Smooth muscle cell of the brain vasculature (primary cell): ENCODE measurements at places on chromosomes 3 and 15.

- no peak for DNase-seq
Measured at GRCh38 chr3:10417847-10418246, 87.5 kb downstream of the ATP2B2 start.

- DNase-seq, result no peak
Measured at GRCh38 chr15:91857772-91858171, 4.3 kb downstream of the SLCO3A1 start.

DNA sequence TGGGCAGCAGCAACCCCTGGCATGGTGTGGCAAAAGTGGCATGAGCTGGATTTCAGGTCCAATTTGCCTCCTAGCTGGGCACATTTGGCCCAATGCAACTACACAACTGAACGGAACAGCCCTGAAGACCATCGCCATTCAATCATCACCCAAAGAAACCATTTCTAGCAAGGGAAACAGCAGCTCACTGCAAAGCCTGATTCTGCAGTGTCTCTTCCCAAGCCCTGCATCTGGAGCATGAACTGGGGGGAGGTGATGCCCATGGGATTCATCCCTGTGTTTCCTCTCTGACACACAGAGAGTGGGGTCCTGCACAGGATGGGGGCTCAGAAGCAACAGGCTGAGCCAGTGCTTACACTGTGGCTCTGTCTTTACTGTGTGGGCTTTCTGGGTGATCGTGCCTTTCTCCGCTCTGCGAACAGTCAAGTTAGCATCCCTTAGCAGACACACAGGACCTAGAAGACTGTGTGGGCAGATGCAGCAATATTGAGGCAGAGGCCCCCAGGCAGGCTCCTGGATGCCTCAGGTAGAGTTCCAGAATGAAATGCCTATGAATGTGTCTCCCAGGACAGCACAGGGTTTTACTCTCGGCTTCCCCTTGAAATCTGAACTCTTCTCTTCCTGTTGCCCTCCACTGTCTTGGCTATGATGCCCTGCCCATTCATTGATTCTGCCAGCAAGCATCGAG lies 91.1 kb upstream of the ALDH1A3 start:
- no peak for DNase-seq

GRCh38 chr3:152719264-152719663 lies 115.7 kb upstream of the P2RY1 start:
- no peak for DNase-seq

GRCh38 chr15:79193103-79193502 lies 89.4 kb upstream of the ANKRD34C start:
- no peak for DNase-seq

DNA sequence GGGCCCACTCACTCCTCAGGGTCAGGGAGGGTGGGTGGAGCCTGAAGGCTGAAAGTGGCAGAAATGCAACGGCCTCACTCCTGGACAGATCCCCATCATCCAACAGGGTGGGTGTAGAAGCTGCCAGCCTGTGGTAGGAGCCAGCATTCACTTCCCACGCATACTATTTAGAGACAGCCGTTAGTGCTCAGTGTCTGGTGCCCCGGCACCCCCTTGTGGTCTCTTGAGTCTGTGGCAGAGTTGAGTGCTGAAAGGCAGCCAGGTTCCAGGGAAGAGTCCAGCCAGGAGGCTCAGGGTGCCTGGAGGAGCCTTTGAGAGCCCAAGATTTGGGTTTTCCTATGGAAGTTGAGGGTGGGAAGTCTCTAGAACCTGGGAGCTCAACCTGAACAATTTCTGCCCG lies 2.1 kb upstream of the GNAT1 start:
- no peak for DNase-seq

DNA sequence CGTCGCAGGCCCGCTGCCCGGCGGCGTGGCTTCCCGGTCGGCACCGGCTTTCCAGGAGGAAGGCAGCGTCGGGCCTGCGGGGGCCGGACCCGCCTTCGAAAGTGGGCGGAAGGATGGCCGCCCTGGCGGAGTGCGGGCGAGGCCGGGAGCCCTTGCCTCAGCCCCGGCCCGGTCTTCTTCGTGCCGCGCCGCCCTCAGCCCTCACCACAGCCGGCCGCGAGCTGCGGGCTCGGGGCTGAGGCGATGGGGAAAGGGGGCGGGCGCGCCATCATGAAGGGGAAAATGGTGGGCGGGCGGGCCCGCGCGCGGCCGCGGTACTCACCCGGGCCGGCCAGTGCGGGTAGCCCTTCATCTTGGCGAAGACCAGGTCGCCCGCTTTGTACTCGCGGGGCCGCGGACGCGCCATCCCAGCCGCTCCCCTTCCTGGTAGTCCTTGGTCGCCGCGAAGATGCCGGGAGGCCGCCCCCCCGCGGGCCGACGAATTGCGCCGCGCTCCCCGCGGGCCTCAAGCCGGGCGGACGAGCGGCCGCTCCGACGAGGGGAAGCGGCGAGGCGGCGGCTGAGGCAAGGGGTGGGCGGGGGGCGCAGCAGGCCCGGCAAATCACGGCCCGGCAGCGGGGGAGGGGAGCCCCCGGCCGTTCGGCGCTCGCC lies 489 bp downstream of the HDGFL3 start:
- DNase-seq, result no peak

- no peak for DNase-seq
Measured at GRCh38 chr15:59996298-59997041, 7.6 kb upstream of the FOXB1 start.

GRCh38 chr15:78004222-78004727 lies 73.2 kb downstream of the TBC1D2B start:
- no peak for DNase-seq

- DNase-seq, result no peak
Measured at GRCh38 chr15:71502077-71502432, 308.3 kb upstream of the NR2E3 start.

DNA sequence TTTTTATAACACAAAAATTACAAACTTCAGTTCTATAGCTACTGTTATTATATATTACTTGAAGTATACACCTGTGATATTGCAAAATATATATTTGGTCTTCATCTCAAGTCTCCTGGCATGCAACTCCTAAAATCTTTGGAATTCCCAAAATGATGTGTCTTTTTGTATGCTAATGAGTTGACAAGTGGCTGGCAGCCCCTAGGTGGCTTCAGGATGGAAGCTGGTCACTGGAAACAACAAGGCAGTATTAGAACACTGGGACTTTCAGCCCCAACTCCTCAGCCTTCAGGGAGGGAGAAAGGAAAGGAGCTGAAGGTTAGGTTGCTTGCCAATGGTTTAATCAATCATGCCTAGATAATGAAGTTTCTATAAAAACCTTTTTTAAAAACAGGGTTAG lies 112.0 kb downstream of the SCAPER start:
- DNase-seq, result no peak

- DNase-seq, result no peak
Measured at GRCh38 chr3:161264852-161265251, 43.7 kb downstream of the NMD3 start.

DNA sequence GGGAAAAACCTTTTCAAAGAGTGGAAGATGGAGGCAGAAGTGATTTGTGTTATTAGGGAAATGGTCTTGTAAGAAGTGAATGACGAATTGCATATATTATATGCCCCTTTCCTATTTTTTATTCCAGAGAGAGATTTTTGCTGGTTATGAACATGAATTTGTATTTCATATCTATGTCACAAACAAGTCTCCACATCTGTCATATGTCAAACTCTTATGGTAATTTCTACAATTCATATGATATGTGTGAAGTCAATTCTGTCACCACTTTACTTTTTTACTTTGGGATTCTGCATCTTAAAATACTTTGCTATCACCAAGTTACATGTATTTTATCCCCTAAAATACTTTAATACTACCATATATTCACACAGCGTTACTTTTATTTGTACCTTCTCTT lies 594.2 kb upstream of the ARPP21 start:
- DNase-seq, result no peak

- DNase-seq, result no peak
Measured at GRCh38 chr3:69659180-69659910, 79.9 kb upstream of the MITF start.

DNA sequence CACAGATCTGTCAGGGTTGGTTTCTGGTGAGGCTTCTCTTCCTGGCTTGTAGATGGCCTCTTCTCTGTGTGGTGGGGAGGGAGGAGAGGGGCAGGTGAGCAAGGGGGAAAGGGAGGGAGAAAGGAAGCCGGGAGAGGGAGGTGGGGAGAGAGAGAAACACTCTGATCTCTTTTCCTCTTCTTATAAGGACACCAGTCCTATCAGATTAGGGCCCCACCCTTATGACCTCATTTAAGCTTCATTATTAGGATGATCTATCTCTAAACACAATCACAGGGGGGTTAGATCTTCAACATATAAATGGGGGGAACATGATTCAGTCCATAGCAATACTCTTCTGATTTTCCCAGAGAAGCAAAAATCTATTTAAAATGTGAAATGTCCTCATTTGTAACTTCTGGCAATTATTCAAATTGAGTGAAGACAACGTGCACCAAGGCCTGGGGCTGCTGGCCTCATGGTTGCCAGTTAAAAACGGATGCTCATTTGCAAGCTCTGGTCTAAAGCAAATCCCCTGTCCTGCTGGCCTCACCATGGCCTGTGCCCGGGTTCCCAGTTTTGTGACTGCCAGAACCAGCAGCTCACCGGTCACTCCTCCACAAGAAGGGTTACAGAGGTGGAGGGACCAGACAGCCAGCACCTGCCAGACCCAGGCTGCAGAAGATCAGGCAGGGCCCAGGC lies 8.3 kb downstream of the POMGNT2 start:
- DNase-seq, result no peak

GRCh38 chr3:32460031-32460749 lies 42.5 kb downstream of the CMTM6 start:
- no peak for DNase-seq

DNA sequence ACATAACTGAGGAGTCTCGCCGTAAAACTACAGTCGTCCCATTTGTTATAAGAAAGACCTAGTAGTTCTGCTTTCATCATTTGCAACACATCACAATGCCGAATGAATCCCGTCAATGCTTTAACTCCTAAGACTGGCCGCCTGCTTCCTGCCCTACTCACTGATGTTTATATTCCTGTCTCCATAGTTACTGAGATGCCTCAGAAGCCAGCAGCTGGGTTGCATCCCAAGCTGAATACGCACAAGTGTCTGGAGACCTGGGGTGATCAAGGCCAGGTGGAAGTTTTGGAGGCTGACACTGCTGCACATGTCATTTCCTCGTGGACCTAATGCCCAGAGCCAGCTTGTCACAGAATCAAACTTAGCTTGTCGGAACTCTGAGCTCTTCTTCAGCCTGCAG lies 95.2 kb upstream of the UBE2E1 start:
- DNase-seq, result no peak

- no peak for DNase-seq
Measured at GRCh38 chr3:42692667-42693529, 7.6 kb downstream of the KLHL40 start.

- no peak for DNase-seq
Measured at GRCh38 chr15:26634319-26634718, 138.5 kb downstream of the GABRB3 start.

- no peak for DNase-seq
Measured at GRCh38 chr15:84761607-84762131, 13.3 kb downstream of the ZNF592 start.

DNA sequence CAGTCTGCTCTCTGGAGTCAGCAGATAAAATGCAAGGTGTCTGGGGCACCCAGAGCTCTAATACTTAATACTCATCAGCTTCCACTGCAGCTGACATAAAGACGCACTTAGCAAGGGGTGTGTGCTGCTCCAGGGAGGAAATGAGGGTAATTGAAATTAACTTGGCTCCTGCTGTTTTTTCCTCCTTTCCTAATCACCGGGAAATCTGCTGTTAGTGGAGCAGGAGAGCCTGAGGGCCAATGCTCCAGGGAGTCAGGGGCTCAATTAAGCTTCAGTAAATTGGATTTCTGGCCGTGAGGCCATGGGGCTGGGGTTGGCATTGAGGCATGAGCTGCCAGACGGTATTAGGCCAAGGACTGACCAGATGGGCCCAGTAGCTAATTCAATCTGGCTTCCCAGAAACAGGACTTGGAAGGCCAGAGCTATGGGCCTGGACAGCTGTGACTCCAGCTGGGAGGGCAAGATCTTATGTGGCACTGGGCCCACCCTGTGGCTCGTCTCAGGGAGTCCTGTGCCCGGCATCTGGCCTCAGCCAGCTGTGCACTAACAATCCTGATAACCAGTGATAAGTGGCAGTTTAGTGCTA lies 30.7 kb upstream of the CHRNB4 start:
- no peak for DNase-seq

- DNase-seq, result no peak
Measured at GRCh38 chr15:82139823-82140268, 94.0 kb upstream of the MEX3B start.

- no peak for DNase-seq
Measured at GRCh38 chr3:5212628-5213573, 25.4 kb downstream of the EDEM1 start.

DNA sequence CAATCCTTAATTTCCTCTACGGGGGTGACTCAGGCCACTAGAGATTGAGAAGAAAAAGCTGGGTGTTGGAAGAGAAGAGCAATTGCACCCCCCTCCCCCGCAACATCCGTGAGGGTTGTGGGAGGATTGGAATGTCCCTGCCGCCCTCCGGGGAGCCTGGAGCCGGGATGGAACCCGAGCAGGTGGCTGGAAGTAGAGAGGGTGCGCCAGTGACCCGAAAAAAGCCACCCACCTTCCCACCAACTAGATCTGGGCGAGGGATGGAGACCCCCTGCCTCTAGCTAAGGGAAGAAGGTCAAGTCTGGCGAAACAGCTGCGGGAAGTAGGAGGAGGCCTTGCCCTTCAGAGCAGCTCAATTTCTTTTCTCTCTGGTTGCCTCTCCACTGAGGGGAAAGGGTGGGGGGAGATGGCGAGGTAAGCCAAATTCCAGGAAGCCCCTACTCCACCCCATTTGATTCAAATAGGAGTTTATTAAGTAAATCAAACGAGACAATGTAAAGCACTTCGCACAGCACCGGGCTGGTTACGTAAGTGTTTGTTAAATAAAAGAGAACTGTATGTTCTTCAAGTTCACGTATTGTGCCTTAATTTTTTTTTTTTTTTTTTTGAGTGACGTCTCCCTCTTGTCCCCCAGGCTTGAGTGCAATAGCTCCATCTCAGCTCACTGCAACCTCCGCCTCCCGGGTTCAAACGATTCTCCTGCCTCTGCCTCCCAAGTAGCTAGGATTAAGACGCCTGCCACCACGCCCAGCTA lies 1.1 kb upstream of the WWTR1 start:
- DNase-seq, result no peak

DNA sequence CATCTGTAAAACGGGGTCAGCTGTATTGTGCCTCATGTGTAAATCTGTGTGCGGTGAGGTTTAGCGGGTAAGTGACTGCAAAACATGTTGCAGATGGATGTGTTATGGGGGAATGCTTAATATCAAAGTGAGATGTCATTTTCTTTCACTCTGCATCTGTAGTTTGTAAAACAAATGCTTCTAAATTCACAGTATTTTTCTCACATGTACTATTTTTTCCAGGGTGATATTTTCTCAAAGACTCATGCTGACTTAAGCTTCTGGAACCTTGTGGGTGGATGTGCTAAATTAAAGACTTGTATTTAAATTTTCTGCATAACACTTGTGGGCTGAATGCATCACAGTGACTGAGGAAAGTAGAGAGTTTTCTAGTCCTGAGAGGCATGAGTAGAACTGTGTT lies 115.2 kb upstream of the TP63 start:
- DNase-seq, result no peak

DNA sequence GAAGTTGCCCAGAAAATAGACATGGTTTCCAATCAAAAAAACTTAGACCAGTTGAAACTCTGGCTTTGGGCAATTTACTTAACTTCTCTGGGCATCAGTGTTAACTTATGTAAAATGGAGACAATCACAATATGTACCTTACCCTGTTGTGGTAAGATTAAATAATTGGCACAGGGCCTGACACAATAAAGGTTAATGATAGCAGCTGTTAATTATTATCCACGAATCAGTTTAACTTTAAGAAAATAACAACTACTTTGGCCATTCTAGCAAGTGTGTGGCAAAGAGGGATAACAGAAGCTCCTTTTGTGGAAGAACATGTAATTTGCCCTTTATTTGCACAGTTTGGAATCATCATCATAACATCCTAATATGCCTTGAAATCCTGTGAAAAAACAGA lies 787.6 kb downstream of the FHIT start:
- DNase-seq, result no peak
